ENCODE measurements at places on chromosomes 5 and 9.

DNA sequence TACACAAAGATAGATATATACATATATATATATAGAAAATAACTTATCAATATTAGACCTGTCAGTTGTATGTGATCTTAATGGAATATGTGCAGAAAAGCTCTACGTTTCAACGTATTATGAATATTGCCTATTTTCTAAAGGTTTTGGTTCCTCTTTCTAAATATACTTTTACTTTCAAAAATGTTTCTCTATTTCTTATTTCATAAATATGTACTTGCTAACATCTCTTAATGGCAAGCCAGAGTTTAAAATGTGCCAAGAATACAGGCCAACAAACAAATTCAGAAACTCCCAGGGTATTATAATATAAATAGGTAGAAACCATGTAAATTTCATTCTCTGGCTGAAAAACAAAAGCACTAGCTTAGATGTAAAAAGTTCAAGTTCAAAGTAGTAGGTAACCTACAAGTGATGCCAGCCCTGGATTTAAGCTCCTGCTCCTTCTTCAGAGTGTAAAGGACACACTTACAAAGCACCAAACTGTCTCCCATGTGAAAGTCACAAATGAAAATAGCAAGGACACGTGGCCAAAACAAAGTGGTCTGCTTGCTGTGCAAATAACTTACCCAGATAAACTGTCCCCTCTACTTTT, 685.1 kb upstream of the DMAC1 start:
- no peak for DNase-seq

DNA sequence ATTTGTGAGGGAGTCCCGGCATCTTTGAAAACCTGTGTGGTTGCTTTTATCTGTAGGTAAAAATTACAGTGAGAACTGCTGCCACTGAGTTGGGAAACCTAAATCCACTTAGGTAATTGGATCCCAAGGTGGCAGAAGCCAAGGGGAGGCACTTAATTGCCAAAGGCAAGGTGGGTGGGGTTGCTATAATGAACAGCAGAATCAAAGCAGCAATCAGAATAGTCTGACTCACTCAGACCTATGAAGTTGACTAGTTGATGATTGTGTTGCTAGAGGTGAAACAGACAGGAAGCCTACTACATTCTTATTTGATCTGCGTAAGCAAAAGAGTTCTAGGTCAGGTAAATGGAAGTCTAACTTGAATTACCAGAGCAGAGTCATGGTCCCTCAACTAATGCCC, 17.3 kb upstream of the BICD2 start:
- DNase-seq: no peak

DNA sequence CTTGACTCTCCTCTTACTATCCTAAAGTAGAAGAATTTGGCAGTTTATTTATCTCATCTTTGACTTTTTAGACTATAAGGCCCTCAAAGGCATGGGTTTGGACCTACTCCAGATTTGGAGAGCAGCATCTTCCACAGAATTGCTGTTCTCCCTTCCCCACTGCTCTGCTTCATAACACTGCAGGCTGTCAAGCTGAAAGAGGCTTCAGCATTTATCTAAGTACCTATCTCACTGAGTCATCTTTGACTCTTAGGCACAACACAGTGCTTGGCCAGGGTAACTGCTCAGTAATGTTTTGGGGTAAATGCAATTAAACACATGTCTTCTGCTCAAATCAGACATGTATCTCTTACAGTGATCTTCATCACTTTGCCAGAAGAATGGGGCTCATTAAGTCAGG, 60.6 kb downstream of the GRIN3A start:
- no peak for DNase-seq

GRCh38 chr5:64516216-64516615, 10.4 kb downstream of the RGS7BP start:
- no peak for DNase-seq

DNA sequence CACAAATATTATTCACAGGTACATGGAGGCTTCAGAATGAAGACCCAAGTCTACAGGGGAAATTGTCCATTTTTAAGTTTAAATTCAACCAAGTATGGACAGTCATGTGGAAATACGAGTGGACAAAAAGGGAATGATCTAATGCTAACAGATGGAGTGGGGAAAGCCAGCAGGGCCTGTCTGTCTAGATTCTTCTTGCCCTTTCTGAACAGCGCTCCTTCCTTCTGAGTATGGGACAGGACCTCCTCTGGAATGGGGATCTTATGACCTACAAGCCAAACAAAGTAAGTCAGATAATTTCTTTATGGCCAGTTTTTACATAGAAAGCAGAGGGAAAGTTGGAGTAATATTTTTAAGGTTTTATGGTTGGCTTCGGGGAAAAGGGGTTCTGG, 119.8 kb upstream of the NEK6 start:
- DNase-seq: no peak

DNA sequence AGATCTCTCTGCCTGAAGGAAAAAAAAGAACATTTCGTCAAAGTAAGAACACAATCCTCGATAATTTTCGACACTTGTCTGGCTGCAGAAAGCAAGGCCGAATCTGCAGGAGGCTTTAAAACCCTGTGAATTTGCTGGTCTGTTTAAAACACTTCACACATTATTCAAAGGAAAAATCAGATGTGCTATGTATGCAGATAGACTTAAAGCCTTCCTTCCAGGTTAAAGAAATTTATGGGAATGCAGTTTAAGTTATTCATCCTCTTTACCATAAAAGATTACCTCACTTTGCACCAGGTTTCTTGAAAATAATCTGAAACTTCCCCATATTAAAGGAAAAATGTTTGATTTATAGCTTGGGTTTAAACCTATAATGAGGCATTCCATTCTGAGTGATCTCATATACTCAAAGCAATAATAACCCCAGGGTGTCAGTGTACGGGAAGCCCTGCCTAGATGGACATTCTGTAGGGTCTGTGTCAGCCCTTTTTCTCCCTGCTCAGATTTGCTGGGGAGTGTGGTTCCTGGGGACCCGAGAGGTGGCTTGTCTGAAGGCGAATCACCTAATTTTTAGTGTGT, 323.5 kb upstream of the SLC24A2 start:
- no peak for DNase-seq

DNA sequence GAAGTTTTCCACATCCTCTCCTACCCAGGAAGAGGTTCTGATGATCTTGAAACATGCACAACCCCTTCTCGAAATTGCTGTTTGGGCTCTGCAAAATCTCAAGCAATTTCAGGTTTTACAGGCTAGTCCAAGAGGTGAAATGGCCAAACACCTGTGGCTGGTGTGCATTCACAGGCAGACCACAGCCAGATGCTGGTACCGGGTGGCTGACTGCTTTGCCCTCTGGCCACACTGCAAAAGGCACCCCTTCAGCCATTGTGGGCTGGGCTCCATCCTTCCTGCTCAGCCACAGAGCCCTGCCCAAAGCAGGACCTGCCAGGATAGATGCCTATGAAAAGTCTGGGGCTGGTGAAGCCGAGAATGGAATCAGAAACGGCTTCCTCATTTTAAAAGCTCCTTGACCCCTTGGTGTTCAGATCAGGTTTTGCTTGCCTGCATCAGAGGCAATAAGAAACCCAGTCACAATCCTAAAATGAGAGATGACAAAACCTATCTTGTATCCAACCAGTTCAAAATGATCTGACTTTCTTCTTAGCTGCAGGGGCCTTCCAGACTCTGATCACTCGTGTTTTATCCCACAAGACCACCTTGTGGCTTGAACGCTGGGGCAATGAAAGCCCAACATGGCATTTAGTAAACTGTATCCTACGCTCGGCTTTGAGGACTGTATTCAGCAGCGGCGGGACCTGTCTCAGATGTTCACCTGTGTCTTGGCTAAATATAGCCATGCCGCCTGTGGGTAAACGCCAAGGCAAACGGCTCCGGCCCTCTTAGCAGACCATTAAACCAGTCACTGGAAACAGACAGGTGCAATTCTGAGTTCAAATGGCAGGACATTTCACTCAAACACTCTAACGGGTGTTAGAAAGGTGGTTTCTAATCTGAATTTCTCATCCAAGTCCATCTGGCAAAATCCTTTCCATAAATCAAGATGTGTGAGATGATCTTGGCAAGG, 49.6 kb downstream of the EPB41L4B start:
- no peak for DNase-seq

- DNase-seq: no peak
These were observed 926.5 kb upstream of the CDH6 start for GRCh38 chr5:30267026-30267425.

DNA sequence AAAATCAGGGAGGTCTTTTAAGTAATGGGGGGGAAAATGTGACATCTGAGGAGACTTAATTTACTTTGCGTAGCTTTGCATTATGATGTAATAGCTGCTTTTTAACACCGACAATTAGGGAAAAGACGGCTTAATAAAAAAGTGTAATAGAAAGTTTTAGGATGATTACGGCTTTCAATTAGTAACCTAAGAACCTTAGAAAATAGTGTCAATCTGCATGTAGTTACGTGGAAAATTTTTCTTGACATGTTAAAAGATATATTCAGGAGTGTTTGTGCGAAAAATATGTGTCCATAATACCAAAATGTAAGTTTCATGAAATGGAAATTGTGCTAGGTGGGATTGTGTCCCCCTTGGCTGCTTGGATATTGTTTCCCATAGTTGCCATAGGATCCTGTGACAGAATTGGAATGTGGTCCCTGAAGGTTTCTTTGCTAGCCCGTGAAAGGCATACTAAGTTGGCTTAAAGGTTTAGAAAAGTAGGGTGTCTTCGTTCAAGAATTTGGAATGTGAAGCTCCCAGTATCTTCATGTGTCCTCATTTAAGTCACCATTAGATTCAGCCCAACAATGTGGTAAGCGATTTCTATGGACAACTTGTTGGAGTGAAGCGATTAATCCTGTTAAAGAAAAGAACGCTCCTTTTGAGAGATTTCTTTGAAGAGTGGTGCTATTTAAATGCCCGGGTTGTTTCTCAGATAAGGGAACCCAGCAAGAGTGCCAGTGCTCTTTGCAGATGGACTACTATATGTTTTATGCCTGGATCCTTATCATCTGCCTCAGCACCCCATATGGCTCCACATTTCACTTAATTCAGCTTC, 2.0 kb downstream of the RGMB start:
- no peak for DNase-seq

- no peak for DNase-seq
These were observed 8.8 kb upstream of the SLC35D2 start for GRCh38 chr9:96392263-96392662.

- no peak for DNase-seq
These were observed 3.6 kb upstream of the NR5A1 start for GRCh38 chr9:124510650-124511425.

- no peak for DNase-seq
These were observed 327.2 kb downstream of the SLF1 start for GRCh38 chr5:94945656-94946055.

- no peak for DNase-seq
These were observed 659.4 kb upstream of the ADAMTS16 start for GRCh38 chr5:4480528-4481349.

DNA sequence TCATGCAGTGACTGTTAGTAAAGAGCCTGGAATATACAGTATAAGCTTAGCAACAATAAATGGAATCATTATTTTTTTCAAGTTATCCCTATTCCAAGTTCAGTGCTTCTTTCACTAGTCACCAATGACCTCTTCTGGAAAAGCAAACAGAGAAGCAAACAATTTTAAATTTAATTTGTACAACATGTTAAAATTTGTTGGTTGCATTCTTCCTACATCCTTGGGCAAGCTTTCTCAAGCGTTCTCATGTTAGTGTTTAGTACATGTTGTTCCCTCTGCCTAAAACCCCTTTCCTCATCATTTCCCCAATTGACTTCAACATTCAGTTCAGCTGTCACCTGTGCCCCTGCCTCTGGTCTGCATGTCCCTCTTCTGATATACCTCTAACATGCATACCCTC, 123.4 kb downstream of the SEC61B start:
- DNase-seq: no peak

GRCh38 chr5:177320879-177321278, 9.2 kb upstream of the MXD3 start:
- no peak for DNase-seq

DNA sequence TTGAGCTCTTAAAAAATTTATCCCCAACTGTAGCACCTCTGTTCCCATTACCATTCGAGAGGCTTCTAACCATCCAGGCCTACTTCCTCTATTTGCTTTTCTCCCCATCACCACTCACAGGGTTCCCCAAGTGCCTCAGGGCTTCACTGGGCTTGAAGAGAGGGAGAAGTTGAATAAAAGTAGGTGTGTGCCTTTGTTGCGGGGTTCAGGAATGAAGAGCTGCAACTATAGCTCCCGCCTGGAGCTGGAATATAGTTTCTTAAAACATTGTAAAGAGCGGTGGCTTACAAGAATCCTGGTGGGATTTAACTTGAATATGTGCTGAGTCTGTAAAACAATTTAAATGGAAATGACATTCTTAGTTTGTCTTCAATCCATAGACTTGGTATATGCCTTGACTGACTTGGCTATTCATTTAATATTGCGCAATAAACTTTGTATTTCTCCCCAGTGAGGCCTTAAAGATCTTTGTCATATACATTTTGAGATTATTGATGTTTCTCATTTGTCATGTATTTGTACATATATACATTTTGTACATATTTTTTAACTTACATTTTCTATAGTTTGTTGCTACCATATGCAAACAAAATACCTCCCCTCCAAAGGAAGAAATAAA, 7.2 kb downstream of the ENTREP1 start:
- DNase-seq: no peak

DNA sequence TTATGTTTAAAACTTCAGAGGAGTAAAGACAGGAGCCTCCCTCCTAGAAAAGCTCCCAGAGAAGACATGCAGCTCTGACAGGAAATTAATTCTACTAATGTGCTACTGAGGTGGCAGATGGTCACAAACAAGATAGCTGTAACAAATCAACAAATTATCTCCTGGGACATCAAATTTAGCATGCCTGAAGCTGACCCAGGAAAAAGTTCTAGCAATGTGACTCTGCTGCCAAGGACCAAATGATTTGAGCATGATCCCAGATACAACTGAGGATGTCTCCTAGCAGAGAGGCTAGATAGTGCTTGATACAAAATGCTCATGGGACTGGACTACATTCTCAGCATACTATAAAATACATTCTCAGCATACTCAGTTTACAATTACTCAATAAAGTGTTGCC, 413.5 kb upstream of the SMC2 start:
- DNase-seq: no peak

DNA sequence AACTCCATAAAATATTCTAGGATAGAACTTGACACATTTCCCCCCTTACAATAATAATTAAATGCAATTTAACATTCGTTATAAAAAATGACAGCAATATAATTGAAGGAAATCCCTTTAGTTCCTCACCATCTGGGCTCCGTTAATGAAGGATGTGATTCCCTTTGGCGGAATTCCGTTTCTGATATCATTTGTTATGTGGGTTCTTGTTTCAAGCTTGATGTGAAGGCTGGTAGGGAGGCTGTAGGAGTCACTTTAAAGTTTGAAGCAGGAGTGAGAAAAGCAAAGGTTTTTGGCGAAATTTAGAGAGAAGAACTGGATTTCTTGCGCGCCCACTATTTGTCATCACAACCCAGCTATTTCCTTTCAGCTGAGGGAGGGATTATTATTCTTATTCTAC, 4.0 kb downstream of the RGS7BP start:
- DNase-seq: no peak

- no peak for DNase-seq
These were observed 3.9 kb downstream of the CSNK1G3 start for GRCh38 chr5:123515904-123516303.

- DNase-seq: no peak
These were observed 56.7 kb upstream of the PAPPA start for GRCh38 chr9:116096853-116097252.

GRCh38 chr9:87714819-87715218, 11.1 kb upstream of the CTSL start:
- no peak for DNase-seq

GRCh38 chr9:105858006-105858690, 163.8 kb downstream of the TMEM38B start:
- DNase-seq: no peak
